Kidney glomerular epithelial cell (primary cell): ENCODE measurements at places on chromosomes 12 and 14.

GRCh38 chr12:65878540-65878939 is 54.3 kb downstream of the HMGA2 start:
- peak; percentile 34 for DNase-seq

DNA sequence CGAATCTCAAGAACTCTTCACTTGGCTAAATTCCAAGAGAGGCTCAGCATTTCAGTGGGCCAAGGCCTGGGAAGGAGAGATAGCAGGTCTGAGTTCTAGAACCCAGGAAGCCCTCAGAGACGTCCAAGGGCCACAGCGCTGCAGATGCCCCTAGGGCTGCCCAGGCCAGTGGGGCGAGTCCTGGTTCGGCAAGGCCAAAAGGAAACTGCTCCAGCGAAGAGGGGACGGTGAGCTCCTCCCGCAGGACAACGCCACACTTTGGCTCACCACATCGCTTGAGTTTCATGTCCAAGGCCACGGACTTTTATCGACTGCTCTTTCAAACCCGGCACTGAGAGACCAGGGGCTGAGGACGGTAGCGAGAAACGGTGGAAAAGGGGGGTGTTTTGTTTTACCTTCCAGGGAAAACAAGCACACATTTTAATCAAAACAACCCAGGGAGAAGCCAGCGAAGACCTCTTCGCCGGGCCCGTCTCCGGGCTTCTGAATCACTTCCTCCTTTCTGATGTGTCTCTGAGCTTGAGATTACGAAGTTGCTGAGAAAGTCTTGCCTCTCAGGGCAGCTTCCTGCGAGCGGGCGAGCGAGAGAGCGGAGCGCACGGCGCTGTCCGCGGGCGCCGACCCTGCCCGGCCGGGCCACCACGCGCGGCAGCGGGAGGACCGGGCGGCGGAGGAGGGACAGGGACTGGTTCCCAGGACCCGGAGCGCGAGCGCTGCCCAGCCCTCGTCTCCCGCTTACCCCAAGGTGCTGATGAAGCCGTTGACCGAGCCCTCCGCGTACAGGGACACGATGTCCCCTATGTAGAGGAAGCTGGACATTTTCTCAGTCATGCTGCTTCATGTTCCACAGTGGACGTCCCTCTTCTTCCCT is 808 bp downstream of the ITPR2 start:
- peak; percentile 51 for DNase-seq

GRCh38 chr12:69383074-69383473 is 23.5 kb downstream of the YEATS4 start:
- DNase-seq: no peak

DNA sequence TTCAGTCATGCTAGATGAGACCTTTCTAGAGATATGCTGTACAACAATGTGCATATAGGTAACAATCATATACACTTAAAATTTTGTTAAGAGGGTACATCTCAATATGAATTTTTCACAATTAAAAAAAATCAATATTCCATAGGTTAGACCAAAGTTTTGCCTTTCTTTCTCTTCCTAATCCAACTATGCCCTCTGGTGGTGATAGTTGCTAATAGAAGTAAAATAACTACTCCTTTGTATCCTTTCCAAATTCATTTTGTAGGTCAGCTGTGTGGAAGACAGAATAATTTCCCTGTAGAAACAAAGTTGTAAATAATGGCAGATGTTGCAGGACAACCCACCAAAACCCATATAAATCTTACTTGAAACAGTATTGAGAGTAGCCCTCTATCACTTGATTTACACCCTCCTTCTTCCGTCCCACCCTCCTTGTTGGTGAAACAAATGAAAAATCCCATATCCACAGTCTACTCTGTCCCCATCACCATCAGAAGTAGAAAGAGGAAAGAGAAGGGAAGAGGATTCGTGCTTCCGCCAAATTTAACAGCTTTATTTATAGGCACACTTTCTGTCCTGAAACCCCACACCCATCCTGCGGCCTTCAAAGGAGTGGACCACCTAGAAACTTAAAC is 34.2 kb upstream of the KICS2 start:
- DNase-seq: peak; percentile 36

DNA sequence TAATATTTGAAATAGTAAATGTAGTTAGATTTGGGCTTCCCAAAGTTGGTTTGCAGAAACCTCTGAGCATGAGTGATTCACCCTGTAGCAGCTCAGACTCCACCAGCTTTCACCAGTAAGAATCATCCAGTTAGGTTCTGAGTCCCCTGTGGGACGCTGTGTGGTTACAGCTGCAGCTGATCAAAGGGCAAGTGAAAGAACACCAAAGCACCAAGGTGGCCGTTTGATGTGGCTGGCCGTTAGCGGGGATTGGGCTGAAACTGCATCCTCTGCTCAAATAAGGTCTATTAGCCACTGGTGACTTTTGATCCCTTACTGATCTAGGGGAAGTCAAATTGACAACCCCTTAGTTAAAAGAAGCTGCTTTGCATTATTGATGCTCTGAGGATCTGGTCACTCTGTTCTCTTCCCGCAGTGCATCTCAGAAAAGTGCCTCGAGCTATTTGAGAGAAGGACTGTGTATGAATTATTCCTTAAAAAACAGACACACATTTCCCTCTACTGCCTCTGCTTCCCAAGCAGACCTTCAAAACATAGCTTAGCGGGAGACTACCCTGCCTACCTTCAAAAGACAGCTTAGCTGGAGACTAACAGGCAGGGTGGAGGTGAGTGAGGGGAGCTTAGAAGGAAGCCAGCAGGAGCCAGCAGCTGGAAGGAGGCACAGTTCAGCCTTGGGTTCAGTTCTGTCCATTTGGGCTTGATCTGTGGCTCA is 3.7 kb downstream of the ABHD12B start:
- no peak for DNase-seq

DNA sequence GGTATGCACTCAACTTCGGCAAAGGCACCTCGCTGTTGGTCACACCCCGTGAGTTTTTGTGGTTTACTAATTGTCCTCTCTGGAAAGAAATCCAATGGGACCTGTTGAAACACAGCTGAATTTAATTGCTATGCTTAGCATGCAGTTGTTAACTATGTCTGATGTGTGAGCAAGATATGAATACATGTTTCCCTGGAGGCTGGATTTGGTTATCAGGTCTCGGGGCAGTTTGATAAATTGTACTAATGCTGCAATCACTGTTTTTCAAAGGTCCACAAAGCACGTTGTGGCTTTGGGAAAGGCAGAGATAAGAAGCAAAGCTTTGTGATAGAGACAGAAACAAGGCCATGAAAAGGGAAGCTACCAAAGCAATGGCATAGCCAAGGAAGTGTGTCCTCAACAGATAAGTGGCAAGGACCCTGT is 91.3 kb downstream of the DAD1 start:
- no peak for DNase-seq

GRCh38 chr12:47785036-47785886 is 12.2 kb downstream of the SLC48A1 start:
- no peak for DNase-seq

DNA sequence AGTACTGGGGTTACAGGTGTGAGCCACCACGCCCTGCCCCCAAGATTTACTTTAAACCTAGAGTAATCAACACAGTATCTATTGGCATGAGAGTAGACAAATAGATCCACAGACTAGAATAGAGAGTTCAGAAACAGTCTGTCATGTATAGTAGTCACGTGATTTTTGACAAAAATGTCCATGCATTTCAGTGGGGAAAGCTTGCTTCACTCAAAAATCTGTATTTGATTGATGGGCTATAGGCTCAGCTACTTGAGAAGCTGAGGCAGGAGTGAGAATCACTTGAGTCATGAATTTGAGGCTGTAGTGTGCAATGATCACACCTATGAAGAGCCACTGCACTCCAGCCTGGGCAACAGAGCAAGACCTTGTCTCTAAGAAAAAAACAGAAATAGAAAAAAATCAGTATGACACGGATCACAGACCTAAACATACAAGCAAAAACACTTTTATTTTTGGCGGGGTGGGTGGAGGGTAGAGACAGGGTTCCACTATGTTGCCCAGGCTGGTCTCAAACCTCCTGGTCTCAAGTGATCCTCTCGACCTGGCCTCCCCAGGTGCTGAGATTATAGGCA is 7.6 kb upstream of the ORAI1 start:
- DNase-seq: no peak

DNA sequence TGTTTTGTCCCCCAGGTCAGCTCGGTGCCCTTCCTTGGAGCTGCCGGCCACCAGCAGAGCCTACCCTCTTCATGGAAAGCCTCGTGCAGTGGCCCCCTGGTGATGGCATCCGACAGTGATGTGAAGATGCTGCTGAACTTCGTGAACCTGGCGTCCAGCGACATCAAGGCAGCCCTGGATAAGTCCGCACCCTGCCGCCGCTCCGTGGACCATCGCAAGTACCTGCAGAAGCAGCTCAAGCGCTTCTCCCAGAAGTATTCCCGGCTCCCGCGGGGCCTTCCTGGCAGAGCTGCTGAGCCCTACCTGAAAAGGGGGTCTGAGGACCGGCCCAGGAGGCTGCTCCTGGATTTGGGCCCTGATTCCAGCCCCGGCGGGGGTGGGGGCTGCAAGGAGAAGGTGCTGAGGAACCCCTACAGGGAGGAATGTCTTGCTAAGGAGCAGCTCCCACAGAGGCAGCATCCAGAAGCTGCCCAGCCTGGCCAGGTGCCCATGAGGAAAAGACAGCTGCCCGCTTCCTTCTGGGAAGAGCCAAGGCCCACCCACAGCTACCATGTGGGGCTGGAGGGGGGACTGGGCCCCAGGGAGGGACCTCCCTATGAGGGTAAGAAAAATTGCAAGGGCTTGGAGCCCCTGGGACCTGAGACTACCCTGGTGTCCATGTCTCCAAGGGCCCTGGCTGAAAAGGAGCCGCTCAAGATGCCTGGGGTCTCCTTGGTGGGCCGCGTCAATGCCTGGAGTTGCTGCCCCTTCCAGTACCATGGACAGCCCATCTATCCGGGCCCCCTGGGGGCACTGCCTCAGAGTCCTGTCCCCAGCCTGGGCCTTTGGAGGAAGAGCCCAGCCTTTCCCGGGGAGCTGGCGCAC is 1.3 kb downstream of the FAM181A start:
- DNase-seq: no peak

DNA sequence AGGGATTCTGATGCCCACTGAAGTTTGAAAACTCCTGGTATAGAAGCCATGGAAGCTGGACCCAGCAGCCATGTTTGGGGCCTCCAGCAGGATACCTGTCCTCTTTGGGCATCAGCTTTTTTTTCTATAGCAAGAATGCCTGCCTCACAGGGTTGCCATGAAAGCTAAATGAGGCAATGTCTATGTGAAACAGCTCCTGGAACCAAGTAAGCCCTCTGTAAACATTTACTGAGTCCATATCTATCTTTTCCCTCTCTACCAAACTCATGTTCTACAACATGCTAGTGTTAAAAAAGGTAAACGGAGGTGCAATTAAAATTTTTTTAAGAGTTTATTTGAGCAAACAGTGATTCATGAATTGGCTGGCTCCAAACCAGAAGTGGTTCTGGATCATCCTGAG is 28.6 kb downstream of the FLVCR2 start:
- DNase-seq: no peak

DNA sequence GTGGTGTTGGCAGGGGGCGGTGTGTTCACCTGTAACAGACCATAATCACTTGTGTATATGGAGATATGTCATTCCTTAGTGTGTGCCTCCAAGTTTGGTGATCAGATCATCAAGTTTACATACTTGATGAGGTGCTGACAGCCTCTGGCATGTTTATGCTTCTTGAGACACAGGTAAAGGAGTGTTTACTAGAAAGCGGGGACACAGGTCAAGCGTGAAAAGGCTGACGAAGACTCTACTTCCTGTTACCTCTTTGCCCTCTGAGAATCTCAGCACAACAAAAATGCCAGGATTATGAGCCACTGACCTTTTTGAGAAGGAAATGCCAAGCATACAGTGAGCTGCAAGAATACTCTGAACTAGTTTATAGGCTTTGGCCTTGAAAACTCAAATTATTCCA is 29.6 kb downstream of the PRDM4 start:
- DNase-seq: peak; percentile 11

DNA sequence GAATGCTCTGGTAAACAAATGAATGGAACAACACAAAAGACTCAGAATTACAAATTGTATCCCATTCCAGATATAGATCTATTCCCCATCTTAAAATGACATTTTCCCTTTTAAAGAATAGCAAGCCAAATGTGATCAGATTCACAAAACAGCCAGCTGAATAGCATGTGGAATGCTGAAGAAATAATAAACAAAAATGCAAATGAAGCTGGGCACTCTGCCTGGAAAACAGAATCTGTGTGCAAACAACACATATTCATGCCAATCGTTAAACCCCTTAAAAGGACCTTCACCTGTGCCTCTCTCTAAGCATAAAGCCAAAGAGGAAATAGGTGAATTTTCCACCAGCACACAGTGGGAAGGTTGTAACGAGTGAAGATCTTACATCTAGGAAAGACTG is 67.9 kb upstream of the PDZRN4 start:
- no peak for DNase-seq

DNA sequence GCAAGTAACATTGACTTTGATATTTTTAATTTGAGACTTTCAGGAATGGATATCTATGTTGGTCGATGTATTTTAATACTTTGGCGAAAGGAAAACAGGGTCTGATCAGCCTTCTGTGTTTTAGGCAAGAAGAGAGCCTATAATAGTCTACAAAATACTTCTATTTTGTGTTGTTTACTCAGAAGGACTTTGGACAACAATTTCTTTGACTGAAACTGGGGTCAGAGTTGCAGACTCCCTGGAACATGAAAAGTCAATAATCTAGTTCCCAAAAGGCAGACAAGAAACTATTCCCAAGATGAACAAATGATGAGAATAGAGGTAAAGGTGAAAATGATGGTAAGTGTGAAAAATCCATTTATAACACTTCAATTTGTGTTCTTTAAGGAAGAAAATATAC is 10.6 kb upstream of the NUBPL start:
- no peak for DNase-seq

DNA sequence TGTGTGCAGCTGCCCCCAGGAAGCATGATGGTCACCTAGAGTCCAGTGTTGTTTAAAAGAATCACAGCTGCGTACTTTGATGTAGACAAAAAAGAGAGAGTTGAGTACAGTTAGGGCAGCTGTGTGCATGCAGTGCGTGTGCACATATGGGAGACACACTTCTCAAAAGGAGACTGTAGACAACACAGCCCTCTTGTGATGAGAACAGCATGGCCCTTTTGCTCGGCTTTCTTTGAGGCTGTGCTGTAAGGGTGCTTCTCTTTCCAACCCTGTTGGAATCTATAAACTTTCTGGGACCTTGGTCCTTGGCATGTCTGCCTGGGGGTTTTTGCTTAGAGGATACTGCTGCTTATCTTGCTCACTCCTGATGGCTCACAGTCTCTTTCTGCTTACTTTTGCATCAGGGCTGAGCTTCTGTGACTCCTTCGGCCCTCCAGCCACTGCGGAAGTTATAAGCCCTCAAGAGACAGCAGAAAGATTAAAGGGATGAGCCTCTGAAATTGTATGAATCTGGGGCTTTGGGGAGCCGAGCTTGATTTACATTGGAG is 102.9 kb downstream of the DYRK2 start:
- no peak for DNase-seq

GRCh38 chr12:107782067-107782466 is 7.6 kb downstream of the ASCL4 start:
- DNase-seq: no peak

- no peak for DNase-seq
Observed at GRCh38 chr12:38775457-38775856, 129.9 kb downstream of the CPNE8 start.

- peak; percentile 78 for DNase-seq
Observed at GRCh38 chr14:21106498-21107282, 5.8 kb downstream of the TMEM253 start.
